Vagina (tissue), 2 donors: ENCODE measurements at places on chromosomes 6 and 20.

DNA sequence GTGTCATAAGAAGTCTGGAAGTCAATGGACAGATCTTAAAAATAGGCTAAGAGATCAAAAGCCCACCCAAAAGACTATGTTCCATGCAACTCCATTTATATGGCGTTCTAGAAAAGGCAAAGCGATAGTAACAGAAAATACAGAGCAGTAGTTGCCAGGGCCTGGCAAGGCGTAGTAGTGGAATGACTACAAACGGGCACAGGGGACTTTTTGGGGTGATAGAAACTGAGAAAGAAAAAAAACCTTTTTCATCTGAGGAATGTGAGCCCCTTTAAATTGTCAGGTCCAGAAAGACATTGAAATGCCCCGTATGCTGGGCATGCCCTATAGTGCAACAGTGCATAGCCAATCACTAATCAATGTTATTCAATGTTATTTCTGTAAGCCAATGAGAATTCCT is 47.2 kb upstream of the FAM50B start:
- no peaks in the 10 kb centered on the region for H3K27me3 ChIP-seq
- no peak overlapping the region for H3K4me3 ChIP-seq
- DNase-seq, result no peak
- H3K27ac ChIP-seq, result no peak overlapping the region
- peaks cover 18% of the 10 kb centered on the region for H3K4me1 ChIP-seq

- no peak overlapping the region for H3K27ac ChIP-seq
- no peaks in the 10 kb centered on the region for H3K27me3 ChIP-seq
- H3K36me3 ChIP-seq, result no peaks in the 10 kb centered on the region
- H3K4me3 ChIP-seq, result no peak overlapping the region
- H3K4me1 ChIP-seq, result no peaks in the 10 kb centered on the region
Measured at GRCh38 chr6:162123797-162124196, 603.8 kb downstream of the PRKN start.

DNA sequence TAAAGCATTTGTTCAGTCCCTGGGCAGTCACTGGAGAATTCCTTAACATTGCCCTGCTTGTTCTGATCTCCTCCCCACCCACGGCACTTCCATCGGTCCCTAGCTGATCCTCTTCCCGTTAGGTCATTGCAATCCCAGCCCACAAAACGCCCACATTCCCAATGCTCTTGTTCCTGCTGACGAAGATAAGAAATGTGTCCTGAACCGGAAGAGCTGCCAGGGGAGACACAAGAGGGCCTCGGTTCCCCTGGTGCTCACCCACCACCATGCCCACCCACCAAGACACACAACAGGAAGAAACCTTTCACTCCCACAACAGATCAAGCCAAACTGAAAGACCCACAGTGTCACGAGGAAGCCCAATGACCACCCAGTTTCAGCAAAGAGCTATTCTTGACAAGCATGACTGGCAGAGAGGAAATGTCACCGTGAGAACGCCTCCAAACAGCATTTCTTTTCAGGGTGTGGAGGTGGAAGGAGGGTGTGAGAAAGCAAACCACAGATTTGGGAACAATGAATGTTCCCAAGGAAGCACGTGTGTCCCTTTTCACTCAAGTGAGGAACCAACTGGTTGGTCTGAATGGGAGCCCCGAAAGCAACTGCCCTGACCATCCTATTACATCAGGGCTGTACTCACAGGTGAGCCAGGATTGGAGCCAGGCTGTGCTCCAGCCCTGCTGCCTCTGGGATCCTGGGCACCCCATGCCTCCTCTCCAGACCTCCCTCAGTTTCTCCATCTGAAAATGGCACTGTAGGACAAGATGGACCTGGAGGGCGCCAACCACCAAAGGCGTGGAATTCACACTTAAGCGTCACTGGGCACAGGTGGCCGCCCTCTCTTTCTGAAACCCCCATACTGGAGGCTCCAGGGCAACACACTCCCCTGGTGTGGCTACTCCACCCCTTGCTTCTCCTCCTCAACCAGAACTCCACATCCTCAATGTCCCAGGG is 97.5 kb downstream of the ZMYND8 start:
- H3K27me3 ChIP-seq, result no peaks in the 10 kb centered on the region
- no peak for DNase-seq

GRCh38 chr20:20743511-20744169 is 31.2 kb upstream of the RALGAPA2 start:
- H3K27me3 ChIP-seq, result no peaks in the 10 kb centered on the region
- no peak for DNase-seq
- H3K4me1 ChIP-seq, result peaks cover 33% of the 10 kb centered on the region
- no peak overlapping the region for H3K4me3 ChIP-seq

GRCh38 chr6:37407948-37408347 is 25.1 kb upstream of the CMTR1 start:
- H3K27ac ChIP-seq, result no peak overlapping the region
- H3K4me3 ChIP-seq, result no peak overlapping the region
- no peak for DNase-seq
- H3K27me3 ChIP-seq, result no peaks in the 10 kb centered on the region
- H3K36me3 ChIP-seq, result no peaks in the 10 kb centered on the region

DNA sequence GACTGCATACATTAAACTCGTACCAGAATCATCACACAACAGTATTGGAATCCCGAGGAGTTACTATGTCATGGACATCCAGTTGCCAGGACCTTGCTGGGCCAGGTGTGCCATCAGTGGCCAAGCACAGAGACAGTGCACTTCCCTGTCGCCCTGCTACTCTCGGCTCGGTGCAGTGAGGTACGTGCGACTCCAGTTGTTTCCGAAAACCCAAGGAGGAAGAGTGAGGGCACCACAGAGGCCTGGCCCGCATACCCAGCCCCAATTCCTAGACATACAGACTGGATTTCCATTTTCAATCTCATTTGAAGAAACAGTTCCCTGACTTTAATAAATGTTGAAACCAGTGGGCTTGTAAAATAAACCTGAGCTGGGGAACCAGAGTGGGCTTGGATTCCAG is 62.5 kb upstream of the AFDN start:
- H3K36me3 ChIP-seq, result no peaks in the 10 kb centered on the region
- no peak overlapping the region for H3K27ac ChIP-seq
- no peaks in the 10 kb centered on the region for H3K27me3 ChIP-seq
- H3K4me3 ChIP-seq, result no peak overlapping the region

- no peaks in the 10 kb centered on the region for H3K27me3 ChIP-seq
- no peaks in the 10 kb centered on the region for H3K36me3 ChIP-seq
- no peak overlapping the region for H3K27ac ChIP-seq
- no peak for DNase-seq
Measured at GRCh38 chr20:11686820-11687543, 230.7 kb upstream of the BTBD3 start.

DNA sequence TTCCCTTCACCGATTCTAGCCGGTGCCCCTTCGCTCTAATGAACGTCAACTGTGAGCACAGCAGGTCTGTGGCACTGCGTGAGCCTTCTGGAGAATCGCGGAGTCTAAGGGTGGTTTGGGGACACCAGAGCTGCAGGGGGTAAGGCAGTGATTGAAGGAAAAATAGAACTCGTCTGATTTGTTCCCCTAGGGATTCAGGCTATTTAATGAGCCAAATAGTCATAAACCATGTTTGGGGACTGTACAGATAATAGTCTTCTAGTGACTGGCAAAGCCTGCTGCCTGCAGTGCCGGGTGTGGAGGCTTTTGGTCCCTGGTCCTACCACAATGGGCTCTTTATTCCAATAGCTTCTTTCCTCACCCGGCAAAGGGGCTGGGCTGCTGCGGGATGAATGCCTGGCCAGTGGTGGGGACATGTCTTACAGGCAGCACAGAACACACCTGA is 11.1 kb upstream of the NTSR1 start:
- no peaks in the 10 kb centered on the region for H3K36me3 ChIP-seq
- H3K4me3 ChIP-seq, result no peak overlapping the region
- H3K27ac ChIP-seq, result no peak overlapping the region
- no peaks in the 10 kb centered on the region for H3K4me1 ChIP-seq
- no peak for DNase-seq

- H3K4me3 ChIP-seq, result no peak overlapping the region
- no peaks in the 10 kb centered on the region for H3K36me3 ChIP-seq
- peak overlapping the region; percentile 57 for H3K27ac ChIP-seq
- no peak for DNase-seq
- H3K27me3 ChIP-seq, result no peaks in the 10 kb centered on the region
Measured at GRCh38 chr20:44594730-44595129, 12.4 kb downstream of the PKIG start.

DNA sequence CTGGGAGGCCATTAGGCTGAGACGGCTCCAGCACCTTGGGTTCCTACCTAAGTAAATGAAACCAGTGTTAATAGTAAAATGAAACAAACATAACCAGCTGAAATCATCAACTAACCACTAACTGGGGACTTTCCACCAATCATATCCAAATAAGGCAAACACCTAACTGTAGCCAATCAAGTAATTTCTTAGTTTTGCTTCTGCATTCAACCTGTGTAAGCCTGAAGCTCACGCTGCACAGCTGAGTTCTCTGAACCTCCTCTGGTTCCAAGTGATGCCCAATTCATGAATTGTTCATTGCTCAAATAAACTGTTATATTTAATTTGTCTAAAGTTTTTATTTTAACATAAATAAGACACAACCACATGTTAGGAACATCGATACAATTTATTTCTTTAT is 22.5 kb downstream of the KLHL32 start:
- H3K27me3 ChIP-seq, result no peaks in the 10 kb centered on the region
- H3K4me1 ChIP-seq, result no peaks in the 10 kb centered on the region
- DNase-seq, result no peak
- no peaks in the 10 kb centered on the region for H3K36me3 ChIP-seq

DNA sequence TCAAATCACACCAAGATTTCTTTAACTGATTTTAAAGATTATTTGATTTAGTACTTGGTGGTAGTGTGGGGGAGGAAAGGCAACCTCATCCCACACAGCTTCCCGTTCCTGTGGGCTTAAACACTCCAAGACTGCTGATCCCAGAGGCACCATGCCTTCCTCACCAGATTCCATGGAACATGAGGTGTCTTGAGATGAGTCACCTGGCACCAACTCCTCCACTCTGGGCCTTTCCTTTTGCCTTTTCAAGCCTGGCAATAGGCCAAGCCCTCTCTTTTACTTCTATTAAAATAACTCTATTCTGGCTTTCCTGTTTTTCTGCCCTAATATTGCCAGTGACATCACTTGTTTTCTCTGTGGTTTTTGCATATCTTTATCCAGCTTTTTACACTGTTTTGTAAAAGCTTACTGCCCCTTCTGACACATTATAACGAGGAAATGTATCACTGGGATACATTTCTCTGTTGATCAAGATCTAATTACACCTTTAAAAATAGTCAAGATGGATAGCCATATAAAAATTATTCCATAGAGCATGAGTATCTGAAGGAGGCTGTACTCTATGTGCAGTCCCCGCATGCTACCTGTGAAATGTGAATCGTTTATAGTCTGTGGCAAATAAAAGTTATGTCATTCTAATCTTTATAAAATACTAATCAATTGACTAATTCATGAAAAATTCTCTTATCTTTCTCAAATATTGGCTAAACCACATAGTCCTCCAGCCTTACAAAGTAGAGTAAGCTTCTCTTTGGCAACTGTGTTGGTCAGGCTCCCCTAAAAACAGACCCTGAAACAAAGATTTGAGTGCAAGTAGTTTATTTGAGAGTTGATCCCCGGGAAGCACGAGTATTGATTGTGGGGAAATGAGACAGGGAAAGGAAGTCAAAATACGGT is 257.8 kb upstream of the KCNQ5 start:
- no peak overlapping the region for H3K4me3 ChIP-seq
- H3K27ac ChIP-seq, result no peak overlapping the region
- no peaks in the 10 kb centered on the region for H3K4me1 ChIP-seq

- DNase-seq, result no peak
- H3K27ac ChIP-seq, result peak overlapping the region; percentile 20
- peaks cover 17% of the 10 kb centered on the region for H3K4me1 ChIP-seq
- no peak overlapping the region for H3K4me3 ChIP-seq
- H3K36me3 ChIP-seq, result no peaks in the 10 kb centered on the region
Measured at GRCh38 chr6:150881911-150882481, 16.5 kb downstream of the MTHFD1L start.

GRCh38 chr6:70152786-70153185 is 150.1 kb downstream of the COL9A1 start:
- no peak for DNase-seq
- H3K27ac ChIP-seq, result no peak overlapping the region
- H3K4me3 ChIP-seq, result no peak overlapping the region
- no peaks in the 10 kb centered on the region for H3K4me1 ChIP-seq
- H3K36me3 ChIP-seq, result no peaks in the 10 kb centered on the region
- no peaks in the 10 kb centered on the region for H3K27me3 ChIP-seq

DNA sequence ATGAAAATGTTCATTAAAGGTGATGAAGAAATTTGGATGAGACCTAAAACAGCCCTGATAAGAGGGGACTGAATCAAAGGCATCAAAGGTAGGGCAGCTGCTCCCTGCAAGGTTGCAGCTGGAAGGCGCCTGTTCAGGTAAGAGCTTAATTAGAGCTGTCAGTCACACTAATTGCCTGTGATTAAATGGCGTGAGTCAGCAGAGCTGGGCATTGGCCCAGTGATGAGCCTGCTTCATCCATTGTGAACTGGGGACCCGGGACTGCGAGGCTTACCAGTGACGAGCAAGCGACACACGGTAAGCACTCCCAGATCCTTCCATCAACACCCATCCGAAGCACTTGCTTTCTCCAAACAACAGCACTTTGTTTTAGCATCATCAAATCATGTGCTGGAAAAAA is 621.5 kb upstream of the CDH4 start:
- no peak overlapping the region for H3K4me3 ChIP-seq
- DNase-seq, result no peak
- H3K4me1 ChIP-seq, result no peaks in the 10 kb centered on the region
- H3K27me3 ChIP-seq, result no peaks in the 10 kb centered on the region
- no peak overlapping the region for H3K27ac ChIP-seq

- no peaks in the 10 kb centered on the region for H3K36me3 ChIP-seq
- no peak overlapping the region for H3K27ac ChIP-seq
- no peak for DNase-seq
Measured at GRCh38 chr6:137237413-137238170, 18.4 kb upstream of the IFNGR1 start.

DNA sequence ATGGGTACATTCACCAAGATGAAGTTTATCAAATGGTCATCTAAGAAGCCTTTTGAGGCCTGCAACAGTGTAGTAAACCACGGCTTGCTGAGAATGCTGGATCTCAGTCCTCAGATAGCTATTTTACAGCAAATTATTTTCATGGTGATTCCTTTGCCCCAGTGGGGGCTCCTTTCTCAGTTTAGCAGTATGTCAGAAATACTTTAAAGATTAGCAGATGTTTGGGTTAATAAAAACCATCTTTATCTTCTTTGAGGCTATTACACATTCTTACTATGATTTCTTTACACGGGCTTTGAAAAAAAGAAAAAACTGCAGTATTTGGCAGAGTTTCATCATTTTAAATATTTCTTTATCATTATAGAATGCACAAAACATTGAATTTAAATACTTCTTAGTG is 10.7 kb downstream of the MYLIP start:
- no peak overlapping the region for H3K4me3 ChIP-seq
- no peaks in the 10 kb centered on the region for H3K36me3 ChIP-seq
- peaks cover 64% of the 10 kb centered on the region for H3K4me1 ChIP-seq
- H3K27me3 ChIP-seq, result no peaks in the 10 kb centered on the region
- no peak overlapping the region for H3K27ac ChIP-seq

- no peak overlapping the region for H3K27ac ChIP-seq
- H3K27me3 ChIP-seq, result no peaks in the 10 kb centered on the region
- H3K4me3 ChIP-seq, result no peak overlapping the region
- H3K4me1 ChIP-seq, result no peaks in the 10 kb centered on the region
- no peak for DNase-seq
Measured at GRCh38 chr6:147752689-147753403, 244.4 kb downstream of the SAMD5 start.
